ENCODE measurements at places on chromosomes 16 and 17.

- DNase-seq: no peak
Observed at GRCh38 chr16:20624882-20625807, 49.0 kb upstream of the ACSM2B start.

DNA sequence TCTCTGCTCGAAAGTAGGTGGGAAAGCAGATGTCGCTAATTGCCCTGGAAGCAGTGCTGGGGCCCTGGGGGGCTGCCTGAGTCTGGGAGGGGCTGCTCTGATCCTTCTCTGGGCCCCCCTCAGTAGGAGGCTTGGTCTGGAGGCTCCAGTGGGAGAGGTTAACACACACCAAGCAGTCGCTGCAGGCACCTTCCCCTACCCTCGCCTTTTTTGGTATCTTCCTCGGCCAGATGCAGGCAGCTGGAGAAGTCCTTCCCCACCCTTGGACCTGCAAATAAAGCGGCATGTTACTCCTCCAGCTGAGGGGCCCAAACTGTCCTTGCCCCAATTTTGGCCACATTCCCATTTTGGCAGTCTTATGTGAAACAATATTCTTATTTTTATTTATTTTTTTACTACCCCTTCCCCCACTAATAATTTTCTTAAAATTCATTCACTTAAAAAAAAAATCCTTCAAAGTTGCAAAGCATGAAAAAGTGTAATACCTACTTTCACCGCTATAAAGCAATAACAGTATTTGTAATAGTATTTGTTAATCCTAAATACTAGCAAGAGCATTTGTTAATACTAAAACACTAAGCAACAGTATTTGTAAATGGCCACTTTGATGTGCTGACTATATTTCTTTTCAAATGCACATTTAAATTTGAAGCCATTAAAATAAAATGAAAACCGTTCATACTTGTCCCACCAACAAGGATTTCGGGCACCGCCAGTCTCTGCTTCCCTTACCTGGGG is 15.0 kb downstream of the C16orf46 start:
- DNase-seq: no peak

DNA sequence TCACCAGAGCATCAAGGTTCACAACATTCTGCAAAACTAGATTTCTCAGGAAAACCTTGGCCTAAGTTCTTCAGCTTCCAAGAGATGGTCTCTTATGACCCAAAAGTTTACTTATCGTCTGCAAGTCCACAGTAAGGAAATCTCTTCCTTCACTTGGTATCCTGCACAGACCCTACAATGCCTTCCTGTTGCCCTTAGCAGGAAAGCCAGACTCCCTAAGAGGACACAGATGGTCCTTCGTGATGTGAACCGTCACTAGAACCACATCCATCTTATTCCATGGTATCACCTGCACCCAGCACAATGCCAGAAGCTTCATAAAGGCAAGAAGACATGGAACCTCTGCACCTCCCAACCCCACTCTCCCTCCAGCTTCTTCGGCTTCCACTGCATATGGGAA is 34.1 kb downstream of the CMC2 start:
- DNase-seq: no peak

- DNase-seq: no peak
Observed at GRCh38 chr16:79081297-79082066, 519.1 kb downstream of the MAF start.

GRCh38 chr16:52090080-52090479 is 456.9 kb downstream of the TOX3 start:
- DNase-seq: no peak

GRCh38 chr16:3829631-3830536 is 50.6 kb downstream of the CREBBP start:
- DNase-seq: no peak

- no peak for DNase-seq
Observed at GRCh38 chr16:14378689-14379467, 251.2 kb downstream of the PARN start.

GRCh38 chr17:77808686-77809425 is 149.6 kb upstream of the TNRC6C start:
- DNase-seq: peak; percentile 43
